Cerebellar nuclear complex (tissue), 1 donor: ENCODE measurements at places on chromosomes 3 and 15.

DNA sequence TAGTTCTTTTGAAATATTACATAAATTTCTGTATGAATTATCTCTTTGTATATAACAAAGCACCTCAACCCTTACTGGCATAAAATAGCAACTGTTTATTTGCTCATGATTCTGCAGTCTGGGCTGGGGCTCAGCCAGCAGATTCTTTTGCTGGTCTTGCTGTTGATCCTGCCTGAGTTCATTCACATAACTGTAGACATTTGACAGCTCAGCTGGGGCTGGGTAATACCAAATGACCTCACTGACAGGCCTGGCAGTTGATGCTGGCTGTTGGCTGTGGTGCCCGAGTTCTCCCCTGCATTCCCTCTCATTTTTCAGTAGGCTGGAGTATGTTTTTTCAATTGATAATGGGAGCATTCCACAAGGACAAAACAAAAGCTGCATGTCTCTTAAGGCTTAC is 449.9 kb upstream of the GOLIM4 start:
- no peak for DNase-seq

- DNase-seq: no peak
Observed at GRCh38 chr15:98889930-98890695, 117.5 kb downstream of the PGPEP1L start.

- no peak for DNase-seq
Observed at GRCh38 chr3:115415246-115415996, 207.9 kb upstream of the GAP43 start.

GRCh38 chr15:101307048-101307896 is 12.2 kb upstream of the SNRPA1 start:
- DNase-seq: no peak

DNA sequence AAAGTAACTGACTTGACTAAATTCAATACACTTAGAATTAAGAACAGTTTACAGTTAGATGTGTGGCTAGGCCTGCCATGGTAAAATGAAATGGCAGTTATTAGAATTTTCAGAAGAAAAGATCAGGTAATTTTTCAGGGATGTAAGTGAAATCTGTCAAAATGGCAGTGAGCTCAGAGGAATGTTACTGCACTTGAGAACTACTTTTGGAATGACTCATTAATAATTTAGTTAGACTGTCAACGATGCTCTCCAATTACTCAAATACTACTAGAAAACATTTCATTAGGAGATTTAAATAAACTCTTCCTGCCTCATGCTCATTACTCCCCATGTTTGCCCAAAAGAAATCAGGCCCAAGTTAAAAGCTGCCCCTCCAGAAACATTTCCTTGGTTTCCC is 84.4 kb downstream of the RFTN1 start:
- DNase-seq: no peak

- DNase-seq: no peak
Observed at GRCh38 chr3:124861041-124861440, 26.1 kb downstream of the ITGB5 start.

DNA sequence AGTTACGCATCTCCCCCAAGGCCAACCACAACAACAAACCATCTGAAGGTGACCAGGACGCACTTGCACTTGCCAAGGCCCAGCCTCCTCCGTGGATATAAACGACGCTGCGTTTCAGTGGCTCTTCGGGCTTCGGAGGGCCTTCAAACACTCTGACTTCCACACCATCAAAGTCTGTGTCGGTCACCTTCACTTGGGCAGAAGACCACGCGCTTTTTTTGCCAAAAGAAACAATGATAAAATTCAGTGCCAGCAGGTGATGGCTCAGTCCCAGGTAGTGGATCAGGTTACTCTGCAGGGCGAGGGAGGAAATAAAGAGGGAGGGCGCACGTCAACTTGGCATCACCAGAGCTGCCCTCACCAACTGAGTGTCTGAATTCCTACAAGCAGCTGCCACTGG is 63.0 kb downstream of the NCEH1 start:
- DNase-seq: no peak

DNA sequence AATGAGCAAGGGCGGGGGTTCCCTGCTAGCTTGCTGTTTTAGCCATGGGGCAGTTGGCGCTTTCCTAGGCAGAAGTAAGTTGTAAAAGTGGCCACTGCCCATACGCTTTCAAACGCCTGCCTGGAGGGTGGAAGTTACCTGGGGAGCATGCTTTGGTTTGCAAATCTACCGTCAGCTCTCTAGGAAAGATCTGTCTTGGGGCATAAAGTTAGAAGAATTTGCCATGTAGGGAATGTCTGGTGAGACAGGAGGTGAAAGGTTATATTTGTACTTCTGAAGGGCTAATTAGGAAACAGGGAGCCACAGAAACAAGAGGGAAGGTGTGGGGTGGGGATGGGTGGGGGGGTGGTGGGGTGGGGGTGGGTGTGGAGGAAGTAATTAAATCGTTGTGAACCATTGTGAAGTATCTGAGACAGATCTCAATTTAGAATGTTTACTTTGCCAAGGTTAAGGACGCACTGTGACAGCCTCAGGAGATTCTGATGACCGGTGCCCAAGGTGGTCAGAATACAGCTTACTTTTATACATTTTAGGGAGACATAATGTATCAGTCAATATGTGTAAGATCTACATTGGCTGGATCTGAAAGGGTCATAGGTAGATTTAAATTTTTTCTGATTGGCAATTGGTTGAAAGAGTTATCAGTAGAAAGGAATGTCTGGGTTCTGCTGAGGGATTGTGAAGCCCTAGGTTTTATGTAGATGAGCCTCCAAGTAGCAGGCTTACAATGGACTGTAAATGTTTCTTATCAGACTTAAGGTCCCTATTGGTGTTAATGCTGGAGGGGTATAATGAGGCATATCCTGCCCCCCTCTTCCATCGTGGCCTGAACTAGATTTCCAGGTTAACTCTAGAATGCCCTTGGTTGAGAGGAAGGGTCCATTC is 62.0 kb upstream of the GCNT3 start:
- DNase-seq: no peak

DNA sequence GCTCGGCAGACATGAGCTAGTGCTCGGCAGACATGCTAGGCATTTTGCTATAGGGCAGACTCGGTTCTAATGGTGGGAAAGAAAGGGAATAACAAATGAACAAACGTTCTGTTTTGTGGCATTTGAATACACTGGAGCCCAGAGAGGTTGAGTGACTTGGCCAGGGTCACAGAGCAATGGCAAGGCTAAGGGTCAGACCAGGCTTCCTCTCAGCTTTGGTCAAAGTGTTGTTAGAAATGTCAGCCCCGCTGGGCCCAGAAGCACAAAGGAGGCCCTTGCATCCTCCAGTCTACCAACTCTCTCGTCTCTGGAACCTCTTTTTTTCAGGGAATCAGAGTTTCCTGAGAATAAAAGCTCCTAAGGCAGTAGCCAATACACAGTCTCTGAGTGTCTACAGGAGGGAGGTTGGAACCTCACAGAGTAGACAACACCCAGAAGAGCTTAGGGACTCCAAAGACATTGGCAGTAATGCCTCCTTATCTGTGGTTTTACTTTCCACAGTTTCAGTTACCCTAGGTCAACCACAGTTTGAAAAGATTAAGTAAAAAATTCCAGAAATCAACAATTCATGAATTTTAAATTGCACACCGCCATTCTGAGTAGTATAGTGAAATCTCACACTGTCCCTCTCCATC is 47.3 kb downstream of the SSUH2 start:
- no peak for DNase-seq

DNA sequence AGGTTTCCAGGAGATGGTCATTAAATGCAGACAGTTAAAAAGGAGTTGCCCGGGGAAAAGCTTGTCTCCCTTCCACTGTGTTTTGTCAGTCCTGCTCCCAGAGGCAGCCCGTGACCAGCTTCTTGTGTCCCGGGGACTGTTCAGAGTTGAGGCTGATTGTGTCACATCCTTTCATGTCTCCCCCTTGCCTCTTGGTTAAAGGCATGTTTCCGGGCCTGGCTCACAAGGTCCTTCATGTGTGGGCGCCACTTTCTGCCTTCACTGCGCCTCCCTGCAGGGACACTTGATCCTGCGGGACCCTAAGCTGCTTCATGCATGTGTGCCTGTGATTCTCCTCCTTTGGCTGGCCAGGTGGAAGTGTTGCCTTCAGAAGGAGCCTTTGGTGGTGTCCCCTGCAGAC is 9.2 kb downstream of the CHCHD6 start:
- DNase-seq: no peak

GRCh38 chr15:38564557-38565286 is at the start of gene RASGRP1:
Gene RASGRP1 (minus strand): TSS chr15:38564814. CDS start chr15:38564628, 186 bp downstream.
- DNase-seq: peak; percentile 21

DNA sequence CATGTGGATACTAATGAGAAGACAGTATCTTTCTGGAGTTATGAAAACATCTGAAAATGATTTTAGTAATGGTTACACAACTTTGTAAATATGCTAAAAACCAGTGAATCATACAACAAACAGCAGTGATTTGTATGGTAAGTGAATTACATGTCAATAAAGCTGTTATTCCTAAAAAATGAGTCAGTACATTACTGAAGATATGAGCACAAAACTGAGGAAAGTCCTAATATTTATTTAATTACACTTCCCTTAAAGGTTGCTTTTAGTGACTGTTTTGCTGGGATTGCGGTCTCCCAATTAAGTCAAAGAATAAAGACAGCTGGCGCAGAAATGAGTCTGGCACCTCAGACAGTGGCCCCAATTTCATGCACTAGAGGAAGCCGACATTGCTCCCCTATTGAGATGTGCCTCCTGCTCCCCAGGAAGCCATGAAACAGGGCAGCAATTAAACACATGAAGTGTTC is 50.9 kb upstream of the FSIP1 start:
- DNase-seq: no peak

DNA sequence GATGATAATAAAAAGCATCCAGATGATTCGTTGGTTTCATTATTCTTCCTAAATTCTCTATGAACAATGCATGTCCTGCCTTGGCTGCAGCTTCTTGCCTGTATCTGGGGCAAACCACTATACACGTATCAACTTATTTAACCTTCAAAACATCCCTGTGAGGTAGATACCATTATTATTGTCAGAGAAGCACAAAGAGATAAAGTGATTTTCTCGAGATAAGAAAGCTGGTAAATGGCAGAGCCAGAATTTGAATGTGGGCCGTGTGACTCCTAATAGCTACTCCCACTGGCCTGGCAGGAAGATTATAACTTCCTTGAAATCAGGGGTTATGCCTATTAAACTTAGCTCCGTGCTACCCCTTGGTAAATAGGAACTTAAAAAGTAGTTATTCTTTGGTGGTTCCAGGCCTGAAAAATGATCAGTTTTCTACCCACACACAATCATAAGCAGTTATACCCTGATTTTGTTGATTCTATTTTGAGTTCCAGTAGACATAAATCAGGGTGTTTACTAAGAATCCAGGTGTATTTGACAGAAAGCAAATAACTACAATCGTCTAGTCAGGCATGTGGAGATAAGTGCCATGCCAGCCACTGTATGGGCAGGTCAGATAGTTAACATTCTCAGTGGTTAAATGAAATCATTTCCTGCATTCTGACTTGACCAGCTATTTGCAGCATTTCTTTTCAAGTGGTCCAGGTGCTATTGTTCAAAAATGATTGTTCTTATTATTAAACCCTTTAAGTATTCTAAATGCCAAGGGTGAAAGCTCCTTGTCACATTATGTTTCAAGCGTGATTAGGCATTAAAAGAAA is 99.2 kb upstream of the LRRN1 start:
- DNase-seq: no peak

GRCh38 chr15:47987908-47988532 is 132.8 kb upstream of the SLC24A5 start:
- no peak for DNase-seq

DNA sequence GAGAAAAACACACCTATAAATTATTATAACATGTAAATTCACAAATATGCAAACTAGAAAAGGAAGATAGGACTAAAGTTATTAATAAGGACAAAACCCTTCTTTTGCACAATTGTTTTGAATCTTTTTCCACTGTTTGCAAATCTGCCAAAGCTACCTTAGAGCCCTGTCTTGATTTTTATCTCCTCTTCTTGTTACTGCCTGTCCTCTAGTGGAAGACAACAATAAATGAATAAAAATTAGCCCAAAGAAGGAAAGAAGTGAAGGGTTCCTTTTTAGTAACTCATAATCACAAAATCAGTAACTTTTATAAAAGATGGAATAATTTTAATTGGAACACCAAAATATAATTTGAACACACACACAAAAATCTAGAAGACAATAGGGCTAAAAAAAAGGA is 2.7 kb downstream of the CD200R1 start:
- no peak for DNase-seq

GRCh38 chr3:43583481-43583880 is 38.3 kb downstream of the ANO10 start:
- DNase-seq: no peak

DNA sequence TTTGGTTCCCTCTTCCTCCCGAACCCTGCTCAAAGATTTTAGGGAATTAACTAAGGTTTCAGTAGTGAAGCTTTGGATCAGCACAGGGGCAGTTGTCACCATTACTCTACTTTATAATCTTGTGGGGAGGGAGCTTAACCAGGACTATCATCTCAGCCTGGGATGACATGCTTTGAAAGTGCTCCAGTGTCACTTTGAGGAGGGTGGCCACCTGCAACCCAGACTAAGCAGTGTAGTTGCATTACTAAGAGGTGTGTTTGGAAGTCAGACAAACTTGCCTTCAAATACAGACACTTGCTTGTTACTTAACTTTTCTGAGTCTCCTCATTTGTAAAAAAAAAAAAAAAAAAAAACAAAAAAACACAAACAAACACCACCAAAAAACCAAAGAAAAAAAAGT is 340.3 kb upstream of the TBL1XR1 start:
- no peak for DNase-seq

- DNase-seq: no peak
Observed at GRCh38 chr3:4588466-4588865, 95.3 kb downstream of the ITPR1 start.

DNA sequence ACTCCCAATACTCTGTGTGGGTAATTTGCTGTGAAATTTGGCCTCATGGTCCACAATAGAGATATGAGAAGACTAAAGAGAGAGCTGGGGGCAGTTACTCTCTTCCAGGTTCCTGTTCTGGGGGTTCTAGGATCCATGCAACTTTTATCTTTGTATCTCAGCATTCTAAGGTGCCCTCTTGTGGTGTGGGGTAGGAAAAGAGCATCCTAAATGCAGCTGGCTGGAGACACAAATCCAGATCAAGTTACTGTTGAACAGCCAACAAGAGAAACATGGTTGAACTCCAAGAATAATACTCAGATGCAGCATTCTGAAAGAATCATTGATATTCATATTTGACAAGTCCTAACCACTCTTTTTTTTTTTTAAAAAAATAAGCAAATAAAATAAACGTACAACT is 238.2 kb downstream of the GREM1 start:
- DNase-seq: no peak

GRCh38 chr3:13092621-13093617 is 19.7 kb upstream of the IQSEC1 start:
- no peak for DNase-seq

- DNase-seq: no peak
Observed at GRCh38 chr15:91061997-91062396, 38.1 kb upstream of the SV2B start.

DNA sequence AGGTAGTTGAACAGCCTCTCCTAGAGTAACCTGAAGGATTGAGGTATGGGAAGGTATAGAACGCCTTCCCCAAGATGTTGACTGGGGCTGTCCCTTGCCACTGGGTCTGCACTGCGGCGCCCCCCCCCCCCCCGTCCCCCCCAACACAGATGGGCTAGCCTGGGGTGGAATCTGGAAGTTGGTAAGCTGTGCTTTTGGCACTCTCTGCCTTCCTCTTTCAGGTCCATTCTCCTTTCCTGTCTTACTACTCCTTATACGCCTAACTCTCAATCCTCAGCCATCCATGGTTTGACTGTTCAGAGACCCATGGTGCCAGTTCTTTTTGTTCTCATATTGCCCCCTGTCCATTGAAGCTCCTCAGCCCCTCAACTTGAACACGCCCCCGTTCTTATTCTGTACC is 42.8 kb downstream of the MAP2K1 start:
- DNase-seq: no peak

- DNase-seq: no peak
Observed at GRCh38 chr3:139527265-139527664, 12.3 kb downstream of the RBP1 start.
